ENCODE measurements at places on chromosomes 5 and 9.
A peak's percentile ranks its signal among the peaks of the same experiment; 100 is the strongest.

DNA sequence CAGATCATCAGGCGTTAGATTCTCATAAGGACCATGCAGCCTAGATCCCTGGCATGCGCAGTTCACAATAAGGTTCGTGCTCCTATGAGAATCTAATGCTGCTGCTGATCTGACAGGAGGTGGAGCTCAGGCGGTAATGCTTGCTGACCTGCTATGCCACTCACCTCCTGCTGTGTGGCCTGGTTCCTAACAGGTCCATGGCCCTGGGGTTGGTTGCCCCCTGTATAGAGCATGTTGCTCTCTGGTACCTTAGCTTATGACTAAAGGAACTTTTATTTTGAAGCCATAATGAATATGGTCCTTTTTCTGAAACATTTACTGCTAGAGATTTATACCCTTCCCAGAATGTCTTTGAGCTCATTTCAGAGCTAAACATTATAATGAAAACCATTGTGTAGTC, 3.1 kb downstream of the MAN2A1 start:
- DNase-seq, result no peak

GRCh38 chr5:169778622-169779596, 141.8 kb downstream of the DOCK2 start:
- no peak for DNase-seq

GRCh38 chr9:95857124-95857523, 18.4 kb upstream of the ERCC6L2 start:
- DNase-seq, result peak; percentile 88

- DNase-seq, result no peak
Measured at GRCh38 chr9:35791297-35791921, at the start of gene NPR2. Gene NPR2 (plus strand): TSS chr9:35791591. CDS start chr9:35792409, 818 bp downstream.

GRCh38 chr5:13957032-13957645, 12.7 kb upstream of the DNAH5 start:
- DNase-seq, result peak; percentile 53

DNA sequence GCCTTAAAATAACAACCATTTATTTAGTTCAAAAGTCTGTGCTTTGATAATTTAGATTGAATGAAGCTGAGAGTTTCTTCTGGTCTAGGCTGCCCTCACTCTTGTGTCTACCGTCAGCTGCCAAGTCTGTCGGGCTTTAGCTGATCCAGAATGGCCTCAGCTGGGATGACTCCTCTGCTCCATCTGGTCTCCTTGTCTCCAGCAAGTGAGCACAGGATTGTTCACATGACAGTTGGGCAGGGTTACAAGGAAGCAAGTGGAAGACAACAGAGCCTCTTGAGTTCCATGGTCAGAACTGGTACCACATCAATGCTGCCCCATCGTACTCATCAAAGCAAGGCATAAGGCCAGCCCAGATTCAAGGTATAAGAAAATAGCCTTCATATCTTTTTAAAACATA, 9.0 kb downstream of the HTR1A start:
- no peak for DNase-seq

DNA sequence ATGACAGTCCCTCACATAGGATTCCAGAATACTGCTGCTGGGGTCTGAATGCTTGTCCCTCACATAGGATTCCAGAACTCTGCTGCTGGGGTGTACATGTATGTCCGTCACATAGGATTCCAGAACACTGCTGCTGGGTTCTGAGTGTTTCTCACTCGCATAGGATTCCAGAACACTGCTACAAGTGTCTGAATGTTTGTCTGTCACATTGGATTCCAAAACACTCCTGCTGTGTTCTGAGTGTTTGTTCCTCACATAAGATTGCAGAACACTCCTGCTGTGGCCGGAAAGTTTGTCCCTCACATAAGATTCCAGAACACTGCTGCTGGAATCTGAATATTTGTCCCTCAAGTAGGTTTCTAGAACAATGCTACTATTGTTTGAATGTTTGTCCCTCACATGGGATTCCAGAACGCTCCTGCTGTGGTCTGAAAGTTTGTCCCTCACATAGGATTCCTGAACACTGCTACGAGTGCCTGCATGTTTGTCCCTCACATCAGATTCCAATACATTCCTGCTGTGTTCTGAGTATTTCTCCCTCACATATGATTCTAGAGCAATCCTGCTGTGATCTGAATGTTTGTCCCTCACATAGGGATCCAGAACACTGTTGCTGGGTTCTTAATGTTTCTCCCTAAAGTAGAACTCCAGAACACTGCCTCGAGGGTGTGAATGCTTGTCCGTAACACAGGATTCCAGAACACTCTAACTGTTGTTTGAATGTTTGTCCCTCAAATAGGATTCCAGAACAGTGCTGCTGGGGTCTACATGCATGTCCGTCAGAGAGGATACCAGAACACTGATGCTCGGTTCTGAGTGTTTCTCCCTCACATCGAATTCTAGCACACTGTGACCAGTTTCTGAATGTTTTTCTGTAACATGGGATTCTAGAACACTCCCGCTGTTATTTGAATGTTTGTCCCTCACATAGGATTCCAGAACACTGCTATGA, 200.4 kb downstream of the FOXD4L6 start:
- DNase-seq, result no peak

DNA sequence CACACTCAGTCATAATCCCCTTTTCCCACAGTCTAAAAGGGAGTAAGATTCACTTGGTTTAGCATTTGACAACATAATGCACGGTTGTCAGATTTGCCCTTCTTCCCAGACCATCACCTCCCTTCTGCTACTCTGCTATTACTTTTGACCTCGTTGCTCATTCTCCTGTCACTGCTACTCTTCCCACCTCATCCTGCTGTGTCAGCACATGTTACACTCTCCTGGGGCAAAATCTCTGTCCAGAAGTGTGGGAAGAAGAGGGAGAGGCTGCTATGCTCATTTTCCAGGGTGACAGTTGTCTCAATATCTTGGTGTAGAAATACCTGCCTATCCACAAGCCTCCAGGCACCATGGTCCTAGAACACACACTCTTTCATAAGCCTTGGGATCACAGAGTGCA, 449.9 kb upstream of the PIK3R1 start:
- DNase-seq, result no peak

DNA sequence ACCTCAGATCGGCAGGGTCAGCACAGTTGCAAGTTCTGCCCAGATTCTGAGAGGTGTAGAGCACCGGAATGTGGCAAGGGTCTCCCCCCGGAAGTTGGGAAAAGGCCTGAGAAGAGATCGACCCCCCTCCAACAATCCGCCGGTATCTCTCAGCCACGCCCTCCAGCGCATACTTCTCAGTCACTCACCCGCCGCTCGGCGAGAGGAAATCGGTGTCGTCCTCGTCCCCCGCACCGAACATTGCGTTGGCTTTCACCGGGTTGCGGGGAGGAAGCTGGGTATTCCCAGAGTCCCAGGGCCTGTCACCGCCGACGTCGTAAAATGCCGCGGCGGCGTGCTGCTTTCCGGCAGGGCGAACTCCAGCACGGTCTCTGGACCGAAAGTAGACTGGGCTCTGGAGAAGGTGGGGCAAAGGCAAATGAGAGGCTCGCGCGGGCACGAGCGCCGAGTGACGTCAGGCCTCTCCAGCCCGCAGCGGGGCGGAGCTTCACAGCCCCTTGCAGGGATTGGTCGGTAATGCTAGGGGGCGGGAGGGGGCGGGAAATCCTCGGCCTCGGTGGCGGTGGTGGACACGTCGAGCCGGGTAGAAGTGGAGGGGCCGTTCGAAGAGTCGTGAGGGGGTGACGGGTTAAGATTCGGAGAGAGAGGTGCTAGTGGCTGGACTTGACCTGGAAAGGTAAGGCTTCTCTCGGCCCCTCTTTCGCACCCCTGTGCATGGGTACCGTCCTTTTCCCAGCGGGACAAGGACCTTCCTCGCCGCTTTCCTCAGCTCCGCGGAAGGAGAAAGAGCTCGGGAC, at the start of the genes FKBP15 and SLC31A1:
Gene FKBP15, minus strand, starts transcription at position 275 of the 797 bp plus-strand sequence. Its CDS starts 34 bp downstream, at position 241.
Gene SLC31A1, plus strand, starts transcription at position 542 of the 797 bp plus-strand sequence. CDS start 34,605 bp downstream, outside the sequence.
- DNase-seq, result peak; percentile 97

- no peak for DNase-seq
Measured at GRCh38 chr9:133403766-133404453, 13.9 kb downstream of the REXO4 start.

DNA sequence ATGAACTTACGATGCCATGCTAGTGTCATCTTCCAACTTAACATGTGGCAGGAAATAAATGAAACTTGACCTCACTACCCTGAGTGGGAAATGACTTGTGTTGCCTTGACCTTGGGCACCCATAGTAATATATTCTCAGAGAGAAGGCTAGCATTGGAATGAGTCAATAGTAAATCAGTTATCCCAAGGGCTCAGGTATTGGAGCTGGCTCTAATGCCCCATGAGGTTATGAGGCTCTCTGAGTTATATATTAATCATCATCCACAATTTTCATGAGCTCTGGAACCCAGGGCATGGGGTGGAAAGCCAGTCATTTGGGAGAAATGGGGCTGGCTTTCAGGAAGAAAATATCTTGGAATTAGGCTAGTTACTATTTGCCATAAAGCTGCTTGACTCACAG, 42.4 kb upstream of the SMIM32 start:
- no peak for DNase-seq

- no peak for DNase-seq
Measured at GRCh38 chr5:164627021-164627420, 1121.6 kb downstream of the MAT2B start.

DNA sequence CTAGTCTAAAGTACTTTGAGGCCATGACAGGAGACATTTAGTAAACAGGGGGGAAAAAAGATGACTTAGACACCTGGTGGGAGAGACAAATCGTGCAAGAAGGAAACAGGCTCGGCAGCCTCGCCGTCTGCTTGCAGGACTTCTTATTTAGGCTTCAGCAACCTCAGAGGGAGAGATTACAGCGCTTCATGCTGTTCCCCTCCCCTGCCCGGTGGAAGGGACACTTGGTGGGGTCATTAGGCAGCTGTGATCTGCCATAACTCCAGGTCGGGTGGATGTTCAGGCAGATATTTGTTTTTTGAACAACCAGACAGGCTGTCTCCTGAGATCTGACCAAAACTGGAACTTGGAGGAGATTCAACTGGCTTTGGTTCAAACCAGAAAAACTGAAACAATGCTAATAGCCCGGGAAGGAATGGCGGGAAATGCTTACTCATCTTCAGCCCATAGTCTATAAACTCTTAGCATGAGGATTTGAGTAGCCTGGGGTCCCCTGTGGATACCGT, 38.1 kb upstream of the CD180 start:
- no peak for DNase-seq

GRCh38 chr9:95100071-95100627, 217.4 kb downstream of the FANCC start:
- DNase-seq, result no peak

DNA sequence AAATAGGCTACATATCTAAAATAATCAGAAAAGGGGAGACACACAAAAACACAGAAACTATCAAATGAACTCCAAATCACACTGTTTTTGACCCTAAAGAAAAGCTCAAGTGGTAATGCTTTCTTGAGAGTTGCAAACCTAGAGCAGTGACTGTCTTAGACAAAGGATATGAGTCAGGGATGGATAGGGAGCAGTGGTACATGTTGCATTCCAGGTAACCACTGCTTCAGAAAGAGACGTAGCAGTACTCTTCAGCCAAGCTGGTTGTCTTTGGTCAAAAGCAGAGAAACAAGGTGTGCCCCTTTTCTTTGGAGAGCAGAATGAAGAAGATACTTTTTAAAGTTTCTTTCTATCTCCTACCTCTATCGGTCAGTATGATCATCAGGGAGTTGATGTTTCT, 1003.6 kb downstream of the CDH9 start:
- no peak for DNase-seq

DNA sequence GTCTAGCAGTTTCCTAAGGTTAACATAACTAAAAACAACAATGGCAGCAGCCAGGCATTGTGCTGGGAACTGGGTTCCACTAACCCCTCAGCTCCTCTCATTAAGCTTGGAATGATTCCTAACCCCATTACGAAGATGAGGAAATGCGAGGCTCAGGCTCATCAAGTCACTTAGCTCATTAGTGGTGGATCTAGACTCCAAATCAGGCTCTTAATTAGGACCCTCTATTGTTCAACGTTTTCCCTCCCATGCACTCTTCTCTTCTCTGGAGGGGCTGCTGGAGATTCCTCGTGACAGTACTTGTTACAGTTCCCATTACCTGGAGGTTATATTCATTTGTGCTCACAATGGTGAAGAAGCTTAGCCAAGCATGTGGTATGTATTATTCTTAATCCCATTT, 6.5 kb downstream of the TAS2R1 start:
- no peak for DNase-seq

DNA sequence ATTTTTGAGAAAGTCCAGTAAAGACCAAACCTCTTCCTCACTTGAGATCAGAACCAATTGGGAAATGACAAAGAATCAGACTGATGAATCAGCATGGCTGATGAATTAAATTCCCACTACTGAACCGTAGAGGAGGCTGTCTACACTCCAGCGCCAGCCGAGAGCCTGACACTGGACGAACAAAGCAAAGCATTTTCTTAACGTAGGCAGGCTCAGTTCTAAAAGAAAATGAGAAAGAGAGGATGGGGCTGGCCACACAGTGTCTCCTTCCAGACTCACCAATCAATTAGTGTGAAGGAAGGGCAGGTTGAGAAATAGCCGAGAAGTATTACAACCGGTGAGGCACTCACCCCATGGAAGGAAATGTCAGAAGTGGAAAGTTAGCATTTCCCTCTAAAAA, 49.4 kb downstream of the ITGA1 start:
- DNase-seq, result no peak

GRCh38 chr5:19532936-19533335, 455.1 kb downstream of the CDH18 start:
- no peak for DNase-seq

DNA sequence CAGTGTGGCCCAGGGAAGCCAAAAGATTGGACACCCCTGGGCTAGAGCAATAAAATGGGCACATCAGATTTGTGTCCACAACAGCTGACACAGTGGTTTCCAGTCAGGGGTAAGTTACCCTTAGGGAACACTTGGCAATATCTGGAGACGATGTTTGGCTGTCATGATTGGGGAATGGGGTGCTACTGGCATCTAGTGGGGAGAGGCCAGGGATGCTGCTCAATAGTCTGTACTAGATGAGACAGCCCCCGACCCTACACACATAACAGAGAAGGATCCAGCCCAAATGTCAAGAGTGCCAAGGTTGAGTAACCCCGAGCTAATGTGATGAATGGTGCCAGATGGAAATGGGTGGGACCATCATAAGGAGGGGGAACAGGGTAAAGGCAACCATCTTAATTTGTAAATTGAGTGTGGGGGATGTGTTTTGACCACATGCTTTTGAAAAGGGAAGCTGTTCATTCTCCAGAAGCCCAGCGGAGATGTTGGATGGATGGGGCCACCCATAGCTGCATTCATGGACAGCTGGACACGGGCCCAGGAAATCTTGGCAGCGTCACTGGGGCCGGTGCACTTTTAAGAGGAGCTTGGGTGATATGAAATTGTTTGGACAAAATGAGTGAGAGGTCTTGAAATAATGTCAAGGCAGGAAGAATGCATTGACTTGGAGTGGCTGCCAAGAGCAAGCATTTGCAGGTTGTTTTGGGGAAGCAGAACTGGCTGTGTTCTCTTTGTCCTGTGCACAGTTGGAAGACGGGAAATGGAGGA, 33.4 kb downstream of the SYK start:
- peak; percentile 99 for DNase-seq

DNA sequence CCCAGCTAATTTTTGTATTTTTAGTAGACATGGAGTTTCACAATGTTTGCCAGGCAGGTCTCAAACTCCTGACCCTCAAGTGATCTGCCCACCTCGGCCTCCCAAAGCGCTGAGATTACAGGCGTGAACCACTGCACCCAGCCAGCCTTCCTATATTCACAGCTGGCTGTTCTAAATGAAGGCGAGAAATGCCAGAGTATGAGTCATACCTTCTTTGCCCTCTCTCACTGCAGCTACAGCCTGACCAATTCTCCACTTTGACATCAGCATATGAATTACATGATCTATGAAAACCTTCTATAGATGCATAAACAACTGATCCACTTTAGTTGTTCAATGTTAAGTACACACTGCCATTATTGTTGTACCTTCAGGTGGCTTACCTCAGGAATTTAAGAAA, 14.5 kb downstream of the APTX start:
- no peak for DNase-seq

Measured in NCI-H1092 (cell line).